ENCODE measurements at places on chromosomes 7 and 10.

- DNase-seq, result peak; percentile 86
Measured at GRCh38 chr7:47582764-47583738, 1.1 kb upstream of the TNS3 start.

DNA sequence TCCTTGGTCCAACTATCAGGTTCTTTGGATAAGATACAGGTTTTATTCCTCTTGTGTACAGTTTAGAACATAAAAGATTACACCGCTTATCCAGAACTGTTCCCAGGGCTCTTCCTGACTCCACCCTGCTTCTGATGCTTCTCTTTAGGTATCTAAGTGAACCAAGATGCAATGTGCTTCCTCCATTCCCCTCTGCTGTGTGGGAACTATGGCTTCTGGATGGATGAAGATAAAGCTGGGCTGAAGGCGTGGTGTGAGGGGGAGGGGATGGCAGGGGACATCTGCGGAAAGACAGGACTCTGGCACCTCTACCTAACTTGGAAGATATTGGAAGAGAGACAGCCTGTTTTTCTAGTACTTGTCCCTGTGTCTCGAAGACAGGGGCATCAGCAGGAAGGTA, 209.9 kb upstream of the TBX20 start:
- no peak for DNase-seq

- DNase-seq, result peak; percentile 3
Measured at GRCh38 chr7:136685501-136686173, 182.8 kb upstream of the CHRM2 start.

GRCh38 chr7:116150588-116150987, 59.8 kb upstream of the TES start:
- peak; percentile 42 for DNase-seq

DNA sequence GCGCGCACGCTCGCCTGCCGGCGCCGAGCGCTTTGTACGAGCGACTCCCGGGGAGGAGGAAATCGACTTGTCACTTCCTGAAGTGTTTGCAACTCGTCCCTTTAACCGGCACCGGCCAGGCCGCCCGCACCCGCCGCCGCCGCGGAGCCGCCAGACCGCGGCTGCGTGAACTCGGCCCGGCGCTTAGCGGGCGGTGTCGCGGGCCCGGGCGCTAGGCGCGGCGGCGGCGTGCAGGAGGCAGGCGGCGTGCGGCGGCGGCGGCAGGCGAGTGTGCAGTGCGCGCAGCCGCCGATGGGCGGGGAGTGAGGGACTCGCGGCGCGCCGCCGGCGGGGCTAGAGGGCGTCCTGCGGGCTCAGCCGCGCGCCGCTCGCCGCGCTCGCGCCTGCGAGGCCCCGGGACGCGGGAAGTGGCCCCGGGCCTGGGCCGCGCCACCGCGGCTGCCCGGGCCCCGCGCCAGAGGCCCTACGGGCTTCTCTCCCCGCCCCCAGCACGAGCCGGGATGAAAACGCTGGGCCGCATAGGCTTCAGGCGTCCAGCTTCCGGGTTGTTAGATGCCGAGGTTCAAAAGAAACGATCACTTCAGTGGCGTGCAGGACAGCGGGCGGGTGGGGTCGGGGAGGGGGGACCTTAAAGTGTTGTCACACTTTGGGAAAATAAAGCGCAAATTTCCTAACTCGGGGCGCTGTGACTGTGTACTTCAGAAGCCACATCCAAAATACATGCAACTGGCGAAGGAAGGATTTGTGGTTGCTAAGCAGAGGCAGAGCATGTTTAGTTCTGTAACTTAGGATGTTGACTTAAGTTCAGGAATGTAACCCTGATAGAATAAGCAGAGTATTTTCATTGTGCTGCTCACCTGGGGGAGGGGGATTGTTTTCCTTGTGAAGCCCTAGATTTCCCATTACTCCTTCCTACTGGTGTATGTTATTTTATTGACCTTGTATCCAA, at the start of gene FAM53B:
FAM53B (minus strand) TSS at position 277 of the 949 bp plus-strand sequence. CDS start 37,665 bp downstream, outside the sequence.
- DNase-seq, result peak; percentile 88

DNA sequence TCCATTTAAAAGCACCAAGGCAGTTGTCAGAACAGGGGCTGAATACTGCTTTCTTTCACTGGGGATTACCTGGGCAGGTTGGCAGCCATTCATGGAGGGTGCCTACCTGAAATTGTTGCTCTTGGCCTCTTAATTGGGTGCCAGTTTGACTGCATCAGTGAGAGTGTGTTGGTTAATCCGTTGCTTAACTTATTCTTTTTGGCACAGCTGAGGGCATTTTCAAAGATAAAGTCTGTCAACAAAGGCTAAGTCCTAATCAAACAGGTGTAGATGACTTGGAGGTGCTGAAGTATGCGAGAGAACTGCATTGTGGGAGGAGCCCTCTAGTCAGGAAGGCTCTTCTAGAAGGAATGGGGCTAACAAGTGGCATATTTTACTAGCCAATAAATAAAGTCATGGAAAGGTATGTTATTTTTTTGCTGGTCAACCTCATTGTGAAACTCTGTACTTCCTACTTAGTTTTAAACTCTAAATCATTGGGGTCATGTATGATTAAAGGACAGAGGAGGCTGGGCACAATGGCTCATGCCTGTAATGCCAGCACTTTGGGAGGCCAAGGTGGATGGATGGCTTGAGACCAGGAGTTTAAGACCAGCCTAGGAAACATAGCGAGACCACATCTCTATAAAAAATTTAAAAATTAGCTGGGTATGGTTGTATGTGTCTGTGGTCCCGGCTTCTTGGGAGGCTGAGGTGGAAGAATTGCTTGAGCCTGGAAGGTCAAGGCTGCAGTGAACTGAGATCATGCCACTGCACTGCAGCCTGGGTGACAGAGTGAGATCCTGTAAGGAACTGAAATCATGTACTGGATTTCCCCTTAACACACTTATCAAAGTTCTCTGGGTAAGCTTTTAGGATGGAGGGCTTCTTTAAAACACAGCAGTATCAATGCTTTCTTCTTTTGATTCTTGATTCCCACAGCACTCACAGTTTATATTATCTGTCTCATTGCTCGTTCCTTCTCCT, 134.1 kb downstream of the LRMDA start:
- no peak for DNase-seq

DNA sequence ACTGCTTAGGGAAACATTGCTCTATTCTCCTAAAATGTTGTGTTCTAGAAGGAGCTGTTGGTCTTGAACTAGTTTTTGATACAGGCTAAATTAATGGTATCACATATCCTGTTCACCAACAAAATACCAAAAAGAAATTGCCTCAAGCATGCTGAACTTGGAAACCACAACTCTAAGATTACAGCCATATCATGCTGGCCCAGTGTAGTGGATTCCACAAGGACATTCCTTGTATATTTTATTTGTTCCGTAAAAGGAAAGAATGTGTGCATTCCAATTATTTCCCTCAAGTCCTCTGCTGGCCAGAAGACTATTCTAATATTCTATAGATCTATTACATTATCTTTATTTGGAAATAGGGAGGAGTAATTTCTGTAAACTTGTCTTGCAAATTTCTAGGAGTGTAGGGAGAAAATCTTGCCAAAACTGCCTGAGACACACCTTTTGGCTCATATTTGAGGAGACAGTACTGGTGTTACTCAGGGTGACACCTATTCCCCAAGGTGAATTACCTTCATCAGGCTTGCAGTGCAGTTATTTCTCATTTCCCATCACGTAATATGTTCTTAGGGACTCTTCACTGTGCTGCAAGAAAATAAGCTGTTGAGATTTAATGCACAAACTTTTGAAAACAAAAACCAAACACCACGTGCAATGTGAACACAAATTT, 1.9 kb upstream of the NEBL start:
- DNase-seq, result peak; percentile 85

DNA sequence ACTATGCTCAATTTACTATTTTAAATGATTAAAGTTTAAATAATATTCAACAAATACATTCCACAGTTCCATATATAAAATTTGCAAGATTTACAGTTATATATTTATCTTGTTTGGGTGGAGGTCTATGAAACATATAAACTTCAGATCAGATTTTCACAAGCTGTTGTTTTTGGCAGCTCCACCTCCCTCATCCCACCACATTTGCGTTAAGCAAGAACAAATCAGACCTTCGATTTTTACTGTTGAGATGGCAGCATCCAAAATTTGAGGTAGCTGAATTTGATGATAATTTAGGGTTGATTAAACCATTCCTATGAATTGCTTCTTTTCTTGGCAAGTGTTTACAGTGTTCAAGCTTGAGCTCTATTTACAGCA, 986.4 kb downstream of the REEP3 start:
- DNase-seq, result no peak

GRCh38 chr7:107029061-107029763, 15.3 kb upstream of the PRKAR2B start:
- DNase-seq, result peak; percentile 34

DNA sequence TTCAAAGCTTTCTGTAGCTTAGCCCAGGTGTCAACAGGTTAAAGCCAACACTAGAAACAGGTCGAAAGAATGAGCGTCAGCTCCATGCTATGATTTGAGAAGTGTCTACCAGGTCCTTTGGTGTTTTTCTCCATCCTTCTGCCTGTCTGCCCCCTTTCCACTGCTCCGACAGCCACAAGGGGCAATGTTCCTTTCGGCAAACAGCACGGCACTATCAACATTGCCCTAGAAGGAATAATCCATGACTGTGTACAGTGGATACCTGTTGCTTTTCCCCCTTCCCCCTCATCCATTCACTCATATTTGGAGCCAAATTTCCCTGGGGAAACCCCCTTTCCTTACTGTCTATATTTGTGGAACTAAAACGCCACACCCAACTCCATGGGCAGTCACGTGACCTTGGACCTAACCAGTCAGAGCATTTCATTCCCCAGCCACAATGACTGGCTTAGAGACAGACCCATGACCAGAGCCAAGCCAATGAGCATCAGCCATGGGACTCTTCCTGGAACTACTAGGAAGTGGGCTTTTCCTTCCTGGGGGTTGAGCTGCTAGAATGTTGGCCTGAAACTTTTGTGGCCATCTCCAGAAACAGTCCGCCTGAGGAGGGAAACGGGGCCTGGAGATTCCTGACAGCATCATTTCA, 51.5 kb downstream of the AFAP1L2 start:
- no peak for DNase-seq

DNA sequence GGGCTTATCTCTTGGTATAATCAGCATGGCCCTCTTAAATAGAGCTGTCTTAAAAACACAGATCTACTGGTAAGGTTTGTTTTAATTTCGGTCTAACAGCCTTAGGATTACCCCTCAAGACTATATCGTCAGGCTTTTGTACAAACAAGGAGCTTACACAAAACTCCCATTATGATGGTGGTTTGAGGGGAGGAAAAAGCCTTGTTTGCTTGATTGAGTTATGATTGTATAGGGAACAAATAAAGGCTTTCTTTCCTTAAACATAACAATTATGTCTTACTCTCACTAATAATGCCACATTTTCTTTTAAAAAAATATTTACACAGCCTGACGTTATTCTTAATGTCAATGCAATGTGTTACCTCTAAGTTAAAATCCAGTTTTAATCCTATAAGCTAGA, 188.8 kb upstream of the TCF7L2 start:
- no peak for DNase-seq

GRCh38 chr7:115123441-115123840, 201.5 kb downstream of the MDFIC start:
- no peak for DNase-seq

DNA sequence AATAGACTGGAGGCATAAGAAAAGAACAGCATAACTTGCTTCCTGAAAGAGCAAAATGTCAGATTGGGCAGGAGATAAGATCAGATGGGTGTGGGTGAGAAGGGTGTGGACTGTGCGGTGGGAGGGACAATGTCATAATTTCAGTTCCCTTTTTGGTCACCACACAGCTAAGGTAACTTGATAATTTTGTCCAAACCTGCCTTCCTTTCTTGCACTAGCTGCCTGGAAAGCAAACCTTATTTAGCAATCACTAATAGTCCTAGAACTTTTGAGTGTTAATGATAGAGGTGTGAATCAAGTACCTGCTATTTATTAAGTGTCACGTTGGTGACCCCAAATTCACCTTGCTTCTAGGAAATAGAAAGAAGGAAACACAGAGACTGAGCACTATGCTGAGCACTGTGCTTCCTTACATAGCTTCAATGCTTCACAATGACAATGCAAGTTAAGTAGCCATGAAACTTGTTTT, 72.4 kb upstream of the SP4 start:
- no peak for DNase-seq

DNA sequence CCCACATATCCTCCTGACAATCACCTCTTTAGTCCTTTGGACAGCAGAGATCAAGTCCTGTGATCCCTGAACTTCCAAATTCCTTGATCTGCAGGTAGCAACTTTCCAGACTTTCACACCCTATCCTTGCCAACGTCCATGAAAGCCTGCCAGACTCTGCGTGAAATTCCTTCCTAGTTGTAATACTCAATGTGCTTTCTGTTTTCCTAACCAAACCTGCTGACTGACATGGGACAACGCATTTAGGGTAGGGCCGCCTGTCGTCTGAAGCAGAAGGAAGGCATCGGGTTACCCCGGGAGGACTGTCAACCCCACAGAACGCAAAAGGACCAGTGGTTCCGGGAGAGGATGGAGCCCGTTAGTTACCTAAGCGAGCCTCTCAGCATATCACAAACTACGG, 23.9 kb downstream of the ITGA8 start:
- DNase-seq, result no peak

- no peak for DNase-seq
Measured at GRCh38 chr7:92758796-92759431, 77.5 kb downstream of the CDK6 start.

DNA sequence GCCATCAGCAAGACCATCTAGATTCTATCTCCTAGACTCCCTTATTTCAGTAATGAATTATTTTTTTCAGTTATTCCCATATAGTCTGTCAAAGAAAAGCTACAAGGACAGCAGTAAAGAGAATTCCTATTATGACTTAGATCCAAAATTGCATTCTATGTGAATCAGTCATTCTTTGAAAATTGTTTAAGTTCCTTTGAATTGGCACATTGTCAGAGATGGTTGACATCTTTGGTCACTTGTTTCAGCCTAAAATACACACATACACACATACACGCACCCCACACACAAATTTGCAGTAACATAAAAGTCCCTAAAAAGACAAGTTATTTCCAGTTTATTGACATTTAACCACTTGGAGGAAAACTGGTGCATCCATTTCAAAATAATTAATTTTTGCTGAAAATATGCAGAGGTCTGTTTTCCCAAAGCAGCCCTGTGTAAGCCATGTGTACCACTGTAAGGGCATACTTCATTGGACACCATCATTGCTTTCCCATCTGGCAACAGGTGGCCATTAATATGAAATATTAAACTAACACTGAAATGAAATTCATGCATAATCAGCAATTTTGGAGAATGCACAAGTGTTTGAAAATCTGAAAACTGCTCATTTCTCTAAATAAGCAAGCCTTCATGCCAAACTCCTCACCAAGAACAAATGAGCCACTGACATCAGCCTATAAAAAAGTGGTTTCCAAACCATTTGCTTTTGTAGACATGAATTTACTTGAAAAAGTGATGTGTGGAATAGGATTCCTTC, 121.7 kb upstream of the COL1A2 start:
- DNase-seq, result no peak

GRCh38 chr7:132840199-132840598, 241.7 kb downstream of the CHCHD3 start:
- DNase-seq, result no peak

- DNase-seq, result no peak
Measured at GRCh38 chr10:81034383-81034782, 496.7 kb downstream of the SH2D4B start.
